ENCODE measurements at places on chromosomes 4 and X.

DNA sequence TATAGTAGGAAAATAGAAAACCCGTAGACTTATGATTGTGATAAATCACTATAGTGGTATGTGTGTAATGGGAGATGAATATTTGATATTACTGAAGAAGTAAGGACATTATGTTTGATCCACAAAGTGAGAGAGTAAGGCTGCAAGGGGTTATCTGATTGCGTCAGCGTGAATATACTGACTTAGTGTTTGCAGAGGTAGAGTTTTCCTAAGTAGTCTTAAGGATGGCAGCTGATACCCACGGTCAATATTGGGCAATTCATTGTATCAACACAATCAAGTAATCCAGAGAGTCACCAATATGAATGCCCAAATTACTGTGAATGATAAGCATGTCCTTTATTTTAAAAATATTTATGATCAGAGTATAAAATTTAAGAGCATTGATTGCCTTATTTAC is 83.7 kb downstream of the SPOCK3 start:
- DNase-seq, result no peak

DNA sequence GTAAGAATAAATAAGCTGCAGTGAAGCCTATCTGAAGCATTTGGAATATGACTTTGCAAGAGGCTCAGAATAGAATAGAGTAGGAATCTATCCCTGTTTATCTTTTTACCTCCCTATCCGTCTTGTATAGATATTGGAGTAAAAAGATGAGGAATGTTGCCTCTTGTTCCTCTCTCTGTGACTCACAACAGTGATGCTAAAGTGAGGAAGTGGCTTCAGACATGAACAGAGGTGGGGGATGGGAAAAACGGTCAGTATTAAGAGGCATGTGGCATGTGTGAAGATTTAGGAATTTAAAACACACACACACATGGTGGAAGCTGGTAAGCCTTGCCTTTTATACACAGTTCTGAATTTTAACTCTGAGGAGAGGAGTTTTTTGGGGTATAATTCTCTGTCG is 3.8 kb upstream of the DCAF4L1 start:
- DNase-seq, result peak; percentile 42

DNA sequence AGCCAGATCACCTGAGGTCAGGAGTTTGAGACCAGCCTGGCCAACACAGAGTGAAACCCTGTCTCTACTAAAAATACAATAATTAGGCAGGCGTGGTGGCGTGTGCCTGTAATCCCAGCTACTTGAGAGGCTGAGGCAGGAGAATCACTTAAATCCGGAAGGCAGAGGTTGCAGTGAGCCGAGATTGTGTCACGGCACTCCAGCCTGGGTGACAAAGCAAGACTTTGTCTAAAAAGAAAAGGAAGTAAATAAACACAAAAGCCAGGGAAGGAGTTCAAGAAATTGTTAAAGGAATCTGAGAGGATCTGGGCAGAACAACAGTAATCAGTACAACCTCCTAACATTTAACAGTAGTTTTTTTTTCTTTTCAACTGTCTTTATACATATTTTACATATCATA is 48.7 kb upstream of the ARHGEF6 start:
- DNase-seq, result no peak

DNA sequence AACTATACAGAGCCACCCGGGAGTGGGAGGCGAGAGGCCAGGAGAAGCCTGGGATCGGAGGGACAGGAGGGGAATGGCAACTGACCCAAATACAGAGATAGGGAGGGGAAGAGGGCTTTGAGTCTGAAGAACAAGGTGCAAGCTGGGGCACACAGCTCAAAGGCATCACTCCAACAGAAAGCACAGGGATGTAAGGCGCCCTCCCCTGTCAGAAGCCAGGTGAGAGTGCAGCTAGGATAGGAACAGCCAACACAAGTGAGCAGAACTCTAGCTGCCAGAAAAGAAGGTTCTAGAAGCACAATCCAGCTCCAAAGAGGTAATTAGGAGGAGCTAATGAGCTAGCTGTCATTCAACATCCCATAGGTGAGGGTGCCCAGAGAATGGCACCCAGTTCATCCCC is 232.2 kb downstream of the DHX15 start:
- no peak for DNase-seq

DNA sequence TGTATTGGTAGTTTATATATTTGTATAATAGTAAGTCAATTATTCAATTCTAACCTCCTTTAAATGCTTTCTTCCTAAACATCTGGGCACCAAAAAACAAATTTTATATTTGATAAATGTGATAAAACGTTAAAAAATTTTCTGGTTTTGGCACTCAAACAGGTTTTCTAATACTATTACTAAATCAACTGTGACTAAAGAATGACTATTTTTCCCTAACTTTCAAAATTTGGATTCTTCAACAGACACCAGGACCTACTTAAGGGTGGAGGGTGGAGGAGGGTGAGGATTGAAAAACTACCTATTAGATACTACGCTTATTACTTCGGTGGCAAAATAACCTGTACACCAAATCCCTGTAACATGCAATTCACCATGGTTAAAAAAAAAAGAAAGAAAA is 555.5 kb downstream of the IL15 start:
- DNase-seq, result no peak

DNA sequence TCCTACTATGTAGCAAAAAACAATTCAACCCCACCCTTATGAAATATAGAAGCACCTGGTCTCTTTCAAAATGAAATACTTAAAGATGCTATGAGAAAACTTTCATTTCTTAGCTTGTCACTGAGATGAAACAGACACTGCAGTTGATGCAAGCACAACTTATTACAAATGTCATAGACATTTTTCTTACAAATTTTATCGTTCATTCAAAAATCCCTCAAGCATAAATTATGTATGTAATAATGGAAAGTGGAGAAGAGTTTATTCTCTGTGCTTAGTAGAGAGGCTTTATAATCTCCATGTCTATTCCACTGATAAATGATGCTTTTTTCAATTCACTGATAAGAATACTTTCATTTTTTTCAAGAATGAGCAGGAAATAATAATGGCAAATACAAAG is 1943.9 kb upstream of the IGFBP7 start:
- no peak for DNase-seq

DNA sequence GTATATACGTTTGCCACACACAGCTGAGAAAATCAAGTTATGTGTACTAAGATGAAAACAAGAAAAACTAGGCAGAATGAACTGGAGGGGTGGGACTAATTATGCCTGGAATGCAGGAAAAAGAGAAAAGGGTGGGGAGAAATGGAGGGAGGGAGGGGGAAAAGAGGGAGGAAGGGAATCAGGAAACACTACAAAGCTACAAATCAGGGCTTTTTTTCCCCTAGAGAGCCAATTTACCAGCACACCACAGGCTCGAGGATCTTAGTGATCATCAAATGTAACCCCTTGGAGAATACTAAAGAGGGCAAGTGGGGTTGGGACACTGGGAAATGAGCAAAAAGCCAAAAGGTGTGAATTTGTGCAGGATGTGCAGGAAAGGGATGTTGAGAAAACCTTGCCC is 451.9 kb downstream of the SMARCA1 start:
- no peak for DNase-seq

DNA sequence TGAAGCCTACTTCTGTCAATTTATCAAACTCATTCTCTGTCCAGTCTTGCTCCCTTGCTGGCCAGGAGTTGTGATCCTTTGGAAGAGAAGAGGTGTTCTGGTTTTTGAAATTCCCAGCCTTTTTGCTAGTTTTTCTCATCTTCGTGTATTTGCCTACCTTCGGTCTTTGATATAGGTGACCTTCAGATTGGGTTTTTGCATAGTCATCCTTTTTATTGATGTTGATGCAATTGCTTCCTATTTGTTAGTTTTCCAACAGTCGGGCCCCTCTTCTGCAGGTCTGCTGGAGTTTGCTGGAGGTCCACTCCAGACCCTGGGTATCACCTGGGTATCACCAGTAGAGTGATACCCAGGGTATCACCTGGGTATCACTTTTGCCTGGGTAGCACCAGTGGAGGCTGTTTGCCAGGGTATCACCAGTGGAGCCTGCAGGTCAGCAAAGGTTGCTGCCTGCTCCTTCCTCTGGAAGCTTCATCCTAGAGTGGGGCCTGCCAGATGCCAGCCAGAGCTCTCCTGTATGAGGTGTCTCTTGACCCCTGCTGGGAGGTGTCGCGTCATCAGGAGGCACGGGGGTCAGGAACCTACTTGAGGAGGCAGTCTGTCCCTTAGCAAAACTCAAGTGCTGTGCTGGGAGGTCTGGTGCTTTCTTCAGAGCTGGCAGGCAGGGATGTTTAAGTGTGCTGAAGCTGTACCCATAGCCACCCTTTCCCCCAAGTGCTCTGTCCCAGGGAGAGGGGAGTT is 684.2 kb downstream of the PCDH18 start:
- no peak for DNase-seq

GRCh38 chrX:72269671-72270251 is 7.3 kb downstream of the RPS4X start:
- no peak for DNase-seq

GRCh38 chr4:11179796-11180195 is 248.9 kb downstream of the HS3ST1 start:
- DNase-seq, result no peak

GRCh38 chrX:120731386-120731785 is 101.5 kb upstream of the C1GALT1C1 start:
- no peak for DNase-seq

DNA sequence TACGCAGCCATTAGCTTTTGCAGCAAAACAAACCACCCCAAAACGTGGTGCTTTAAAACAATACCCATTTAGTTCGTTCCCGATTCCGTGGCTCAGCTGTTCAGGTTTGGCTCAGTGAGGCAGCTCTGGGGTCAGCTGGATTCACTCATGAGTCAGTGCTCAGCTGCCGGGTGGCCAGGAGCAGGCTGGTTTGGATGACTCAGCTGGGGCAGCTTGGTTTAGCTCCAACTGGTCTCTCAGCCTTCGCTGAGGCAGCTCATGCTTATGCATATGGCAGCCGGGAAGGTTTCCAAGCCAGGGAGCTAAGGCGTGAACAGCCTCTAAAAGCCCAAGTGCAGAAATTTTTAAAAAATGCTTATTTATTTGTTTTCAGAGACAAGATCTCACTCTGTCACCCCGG is 13.3 kb upstream of the CD99 start:
- no peak for DNase-seq

GRCh38 chr4:80192252-80192866 is 4.9 kb upstream of the PRDM8 start:
- no peak for DNase-seq

DNA sequence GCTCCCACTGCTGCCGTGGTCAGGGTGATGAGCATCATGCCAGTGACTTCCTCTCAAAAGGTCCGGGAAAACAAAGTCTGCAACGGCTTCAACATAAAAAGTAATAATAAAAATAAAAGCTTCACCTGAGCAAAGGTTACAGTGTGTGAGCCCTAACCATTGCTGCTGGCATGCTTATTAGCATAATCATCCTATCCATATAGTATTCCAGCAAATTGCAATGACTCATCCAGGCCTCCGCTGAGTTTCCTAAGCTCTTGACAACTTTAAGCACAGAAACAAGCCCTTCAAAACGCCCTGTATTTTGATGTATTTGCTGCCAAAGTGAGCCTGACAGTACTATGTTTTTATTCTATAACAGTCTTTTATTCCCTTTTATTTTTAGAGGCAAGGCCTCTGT is 100.5 kb downstream of the AASDH start:
- DNase-seq, result no peak

DNA sequence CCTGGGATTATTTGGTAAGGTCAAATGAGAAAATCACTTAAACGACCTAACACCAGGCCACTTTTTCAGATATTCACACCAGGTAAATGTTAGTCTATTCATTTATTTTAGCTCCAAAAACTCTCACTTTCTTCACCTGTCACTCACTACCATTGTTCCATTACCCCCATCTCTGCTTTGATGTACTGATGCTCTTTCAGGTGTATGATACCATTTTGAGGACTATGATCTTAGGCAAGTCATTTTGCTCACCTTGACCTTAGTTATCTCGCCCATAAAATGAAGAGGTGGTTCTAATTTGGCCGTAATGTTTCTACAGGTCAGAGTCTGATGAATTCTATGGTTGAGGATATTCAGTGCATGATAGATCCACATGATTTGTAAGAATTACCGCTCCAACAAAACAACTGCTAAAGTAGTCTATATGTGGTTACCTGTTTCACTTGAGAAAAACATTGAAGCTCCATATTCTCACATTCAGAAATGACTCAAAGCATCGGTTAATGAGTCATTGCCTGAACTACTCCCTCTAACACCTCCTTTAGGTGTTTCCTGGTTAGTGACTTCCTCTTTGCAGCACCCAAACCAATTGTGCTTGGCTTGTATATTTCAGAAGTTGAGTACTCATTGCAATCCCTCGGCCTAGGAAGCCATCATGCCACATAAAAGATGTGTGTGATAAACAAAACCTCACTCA is 4.5 kb downstream of the DTHD1 start:
- DNase-seq, result peak; percentile 85

DNA sequence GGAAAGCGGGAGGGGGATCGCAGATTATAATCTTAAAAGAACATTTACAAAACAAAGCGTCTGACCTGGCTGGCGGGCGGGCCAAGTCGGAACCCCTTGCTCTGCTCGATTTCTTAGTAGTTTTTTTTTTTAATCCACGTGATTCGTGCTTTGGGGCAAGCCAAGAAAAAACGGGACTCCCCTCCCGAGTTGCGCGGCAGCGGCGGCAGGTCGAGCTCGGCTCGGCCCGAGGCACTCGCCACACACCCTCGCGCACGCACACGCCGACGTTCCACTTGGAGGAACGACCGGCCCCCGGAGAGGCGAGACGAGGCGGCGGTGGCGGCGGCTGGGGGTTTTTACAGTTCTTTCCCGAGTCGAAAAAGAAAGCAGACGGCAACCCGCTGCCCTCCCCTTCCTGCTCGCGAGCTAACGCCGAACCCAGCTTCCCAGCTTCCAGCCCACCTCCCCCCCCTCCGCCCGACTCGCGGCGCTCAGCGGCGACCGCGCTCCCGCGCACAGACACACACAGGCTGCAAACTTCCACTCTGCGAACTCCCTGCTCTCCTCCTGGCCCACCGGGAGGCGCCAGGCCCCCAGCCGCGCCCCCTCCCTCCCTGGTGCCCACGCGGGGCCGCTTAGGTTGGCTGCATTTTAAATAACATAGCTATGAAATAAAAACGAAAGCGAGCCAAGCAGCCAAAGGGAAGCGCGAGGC is 1.2 kb downstream of the BCOR start:
- no peak for DNase-seq

Measured in Kasumi-1 (cell line).